ENCODE measurements at places on chromosomes 11 and 22. TPM values are rescaled to one million over a fixed set of nuclear protein-coding genes. Genes with fewer than 3 reads are reported as not detected.
A peak's percentile ranks its signal among the peaks of the same experiment; 100 is the strongest.

DNA sequence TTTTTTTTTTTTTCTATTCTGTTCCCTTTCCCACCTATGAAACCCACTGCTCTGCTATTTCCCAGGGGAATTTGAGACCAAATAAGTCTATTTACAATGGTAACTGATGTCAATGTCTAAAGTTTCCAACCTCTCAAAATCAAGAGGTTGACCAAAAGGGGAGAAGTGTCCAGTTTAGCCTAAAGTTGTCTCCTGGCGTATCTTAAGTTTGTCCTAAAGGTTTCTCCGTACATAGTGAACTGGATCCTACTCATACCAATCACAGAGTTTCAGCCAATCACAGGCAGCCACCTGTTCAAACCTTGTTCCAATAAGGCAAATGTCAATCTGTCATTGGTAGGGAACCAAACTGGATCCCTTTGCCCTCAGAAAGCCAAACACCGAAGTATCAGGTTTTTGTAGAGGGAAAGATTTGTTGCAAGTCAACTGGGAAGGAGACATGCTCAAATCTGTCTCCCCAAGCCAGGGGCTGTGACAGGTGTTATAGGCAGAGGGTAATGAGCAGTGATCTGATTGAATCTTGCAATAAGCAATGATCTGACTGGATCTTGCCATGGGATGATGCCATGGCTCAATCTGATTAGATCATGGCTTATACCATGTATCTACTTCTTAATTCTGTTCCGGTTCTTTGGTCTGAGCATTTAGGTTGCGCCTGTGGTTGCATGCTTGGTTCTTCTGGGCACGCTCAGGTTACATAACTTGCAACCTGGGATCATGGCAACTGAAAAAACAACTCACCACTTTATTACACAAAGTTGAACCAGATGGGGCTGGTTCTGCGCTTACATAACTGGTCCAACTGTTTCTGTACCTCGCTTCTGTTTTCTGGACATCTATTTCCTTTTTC lies 1.1 kb upstream of the VPS37C start:
- DNase-seq, result no peak

DNA sequence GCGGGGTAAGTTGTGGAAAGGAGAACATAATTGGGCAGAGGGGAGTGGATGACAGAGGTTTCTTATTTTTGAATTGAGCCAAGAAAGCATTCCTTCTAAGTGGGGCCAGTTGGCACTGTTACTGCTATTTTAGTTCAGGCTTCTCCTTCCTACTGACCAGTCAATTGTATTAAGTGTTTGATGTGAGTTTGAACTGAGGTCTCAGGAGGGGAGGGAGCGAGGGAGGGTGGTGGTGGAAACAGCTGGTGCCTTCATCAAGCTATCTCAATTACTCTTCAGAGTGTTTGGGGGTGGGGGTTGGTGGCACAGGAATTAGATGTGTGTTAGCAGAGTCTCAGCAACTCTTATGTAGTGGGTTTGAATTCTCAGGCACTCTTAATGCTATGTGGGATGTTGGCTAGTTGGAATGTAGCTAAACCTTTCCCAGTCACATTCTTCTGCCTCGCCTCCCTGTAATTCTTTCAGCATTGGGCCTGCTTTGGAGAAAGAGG lies 14.5 kb downstream of the CTNND1 start:
- DNase-seq, result no peak

- DNase-seq, result no peak
Measured at GRCh38 chr22:37454857-37455686, 27.8 kb upstream of the ELFN2 start.

The ROM1 gene
- total RNA-seq, result 3.8 TPM

The CEP126 gene
- total RNA-seq, result 7.4 TPM

GRCh38 chr11:108466405-108466804 lies 924 bp downstream of the C11orf65 start:
- peak; percentile 28 for DNase-seq

The TSPAN4 gene
- 24.7 TPM for total RNA-seq

The SYCE3 gene
- not detected for total RNA-seq

- no peak for DNase-seq
Measured at GRCh38 chr22:19727310-19728150, 4.2 kb downstream of the GP1BB start.

The LAYN gene
- total RNA-seq, result 2.7 TPM

The SMC1B gene
- total RNA-seq, result not detected

The FOLR1 gene
- total RNA-seq, result not detected

- no peak for DNase-seq
Measured at GRCh38 chr11:124301548-124301947, 12.2 kb downstream of the OR8D1 start.

The GVQW3 gene
- 3.5 TPM for total RNA-seq

DNA sequence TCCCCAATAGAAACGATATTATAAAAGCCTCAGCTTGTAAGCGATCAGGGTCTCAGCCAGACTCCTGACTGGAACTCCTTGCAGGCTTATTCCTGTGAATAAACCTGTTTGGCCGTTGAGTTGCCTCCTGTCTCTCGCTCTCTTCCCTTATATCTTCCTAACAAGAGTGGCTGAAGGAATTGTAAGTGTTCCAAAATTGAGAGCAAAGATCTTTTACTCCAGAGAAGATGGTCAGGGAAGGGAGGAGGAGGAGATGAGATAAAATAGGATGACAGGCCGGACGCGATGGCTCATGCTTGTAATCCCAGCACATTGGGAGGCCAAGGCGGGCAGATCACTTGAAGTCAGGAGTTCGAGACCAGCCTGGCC lies 1.2 kb upstream of the SLC37A4 start:
- no peak for DNase-seq

GRCh38 chr11:74846770-74847169 lies 98.1 kb downstream of the RNF169 start:
- no peak for DNase-seq

GRCh38 chr11:26700574-26701235 lies 21.2 kb downstream of the SLC5A12 start:
- no peak for DNase-seq

- DNase-seq, result no peak
Measured at GRCh38 chr11:43942662-43943371, 380 bp downstream of the C11orf96 start.

GRCh38 chr22:24106385-24107381 lies 74.6 kb upstream of the SUSD2 start:
- no peak for DNase-seq

DNA sequence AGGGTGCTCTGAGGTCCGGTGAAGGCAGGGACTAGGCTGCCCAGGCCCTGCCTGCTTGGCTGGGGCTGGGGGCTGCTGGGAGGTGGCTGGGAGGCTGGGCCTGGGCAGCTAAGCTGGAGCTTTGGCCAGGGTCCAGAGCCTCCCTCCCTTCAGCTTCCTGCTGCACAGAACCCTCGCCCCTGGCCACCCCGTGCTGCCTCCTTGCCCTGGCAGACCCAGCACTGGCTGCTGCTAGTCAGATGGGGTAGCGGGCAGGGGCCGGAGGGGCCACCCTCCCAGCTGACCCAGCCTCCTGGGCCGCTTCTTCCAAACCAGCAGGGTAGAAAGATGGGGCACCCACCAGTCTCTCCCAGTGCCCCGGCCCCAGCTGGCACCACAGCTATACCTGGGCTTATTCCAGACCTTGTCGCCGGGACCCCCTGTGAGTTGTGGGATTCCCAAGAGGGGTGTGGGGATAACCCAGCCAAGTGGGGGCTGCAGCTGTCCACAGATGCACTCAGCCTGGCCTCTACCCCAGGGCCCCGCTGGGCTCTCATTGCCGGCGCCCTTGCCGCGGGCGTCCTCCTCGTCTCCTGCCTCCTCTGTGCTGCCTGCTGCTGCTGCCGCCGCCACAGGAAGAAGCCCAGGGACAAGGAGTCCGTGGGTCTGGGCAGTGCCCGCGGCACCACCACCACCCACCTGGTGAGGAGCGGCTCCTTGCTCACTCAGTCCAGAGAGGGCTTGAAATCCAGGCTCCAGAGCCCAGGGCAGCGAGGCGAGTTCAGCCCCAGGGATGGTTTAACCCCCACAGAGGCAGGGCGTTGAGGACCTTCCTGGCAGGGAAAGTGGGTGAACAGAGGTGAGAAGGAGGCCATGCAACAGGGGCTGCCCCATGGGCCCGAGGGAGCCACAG lies at the start of gene SYT8:
Gene SYT8 (plus strand): TSS at position 212 of the 892 bp plus-strand sequence. CDS start 116 bp downstream, at position 328.
- peak; percentile 71 for DNase-seq

DNA sequence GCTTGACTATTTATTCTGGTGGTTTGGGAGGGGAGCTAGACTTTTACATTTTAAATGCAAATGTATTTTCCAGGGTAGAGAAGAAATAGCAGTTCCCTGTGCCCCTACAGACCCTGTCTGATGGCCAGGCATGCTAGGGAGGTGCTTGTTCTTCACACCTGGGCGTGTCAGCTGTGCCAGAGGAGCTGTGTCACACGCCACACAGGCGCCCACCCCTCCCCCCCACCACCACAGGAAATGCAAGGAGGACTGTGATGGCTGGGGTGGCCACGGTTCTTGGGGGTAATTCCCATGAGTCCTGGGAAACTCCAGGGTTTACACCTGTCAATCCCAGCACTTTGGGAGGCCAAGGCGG lies 82.2 kb downstream of the FLI1 start:
- DNase-seq, result no peak

- no peak for DNase-seq
Measured at GRCh38 chr11:119861160-119861559, 132.2 kb upstream of the NECTIN1 start.

GRCh38 chr11:42901084-42901483 lies 410.7 kb upstream of the API5 start:
- DNase-seq, result no peak

DNA sequence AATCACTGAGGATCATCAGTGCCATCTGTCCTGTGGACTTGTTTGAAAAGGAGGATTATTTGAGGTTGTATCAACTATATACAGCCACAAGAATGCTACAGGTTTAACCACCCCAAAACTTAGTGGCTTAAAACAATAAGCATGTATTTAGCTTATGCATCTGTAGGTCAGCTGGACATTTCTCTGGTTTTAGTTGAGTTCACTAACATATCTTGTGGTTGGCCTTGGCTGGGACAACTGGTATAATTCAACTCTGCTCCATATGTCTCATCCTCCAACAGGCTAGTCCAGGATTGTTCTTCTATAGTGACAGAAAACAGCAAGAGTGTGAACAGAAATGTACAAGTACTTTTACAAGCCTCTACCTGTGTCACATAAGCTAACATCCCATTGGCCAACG lies 49.9 kb upstream of the SOX6 start:
- DNase-seq, result no peak

DNA sequence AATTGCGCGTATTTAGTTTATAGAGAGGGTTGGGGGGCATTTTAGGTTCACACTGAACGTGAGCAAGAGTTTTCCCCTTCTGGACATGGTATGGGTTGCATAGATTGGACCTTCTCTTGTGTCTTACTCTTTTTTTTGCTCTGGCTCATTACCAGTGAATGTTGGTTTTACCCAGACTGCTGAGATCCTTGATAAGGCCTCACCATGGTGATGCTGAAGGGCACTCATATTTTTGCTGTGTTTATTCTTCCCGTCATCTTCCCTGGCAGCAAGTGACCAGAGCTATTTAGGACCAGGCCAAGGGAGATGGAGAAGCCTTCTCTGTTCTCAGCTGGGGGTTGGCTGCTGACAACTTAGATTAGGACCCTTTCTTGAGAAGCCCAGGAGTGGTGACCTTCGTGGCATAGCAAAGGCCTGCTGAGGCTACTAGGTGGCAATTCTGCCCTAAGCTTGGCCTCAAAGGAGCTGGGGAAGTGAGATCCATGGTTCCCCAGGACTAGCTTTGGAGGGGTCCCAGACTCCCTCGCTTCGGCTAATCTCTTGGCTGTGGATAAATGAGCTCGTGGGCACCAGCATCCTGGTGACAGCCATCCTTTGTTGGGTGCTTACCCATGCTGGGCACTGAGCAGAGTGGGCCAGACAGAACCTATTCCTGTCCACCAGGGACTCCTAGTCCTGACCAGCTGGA lies 47.3 kb downstream of the GRIK4 start:
- DNase-seq, result no peak

GRCh38 chr22:33357981-33358399 lies 299.8 kb upstream of the SYN3 start:
- no peak for DNase-seq

DNA sequence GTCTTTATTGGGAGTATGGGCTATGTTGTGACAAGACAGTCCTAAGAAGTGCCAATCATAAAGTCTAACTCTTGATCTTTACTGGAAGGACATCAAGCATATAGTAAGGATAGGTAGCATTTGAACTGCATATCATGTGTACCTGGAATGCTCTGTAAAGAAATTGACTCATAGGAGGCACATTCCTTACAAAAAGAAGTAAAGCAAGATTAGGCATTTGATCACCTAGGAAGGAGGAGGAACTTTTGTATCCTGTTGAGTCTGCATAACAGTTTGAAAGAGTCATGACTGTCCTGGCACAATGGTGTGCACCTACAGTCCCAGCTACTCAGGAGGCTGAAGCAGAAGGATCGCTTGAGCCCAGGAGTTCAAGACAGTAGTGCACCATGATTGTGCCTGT lies 42.2 kb upstream of the DNAJB7 start:
- DNase-seq, result no peak

The SLC16A8 gene
- total RNA-seq, result not detected

The OAF gene
- 96.4 TPM for total RNA-seq

- DNase-seq, result no peak
Measured at GRCh38 chr11:60991457-60991856, 20.0 kb downstream of the CD6 start.

The BLID gene
- not detected for total RNA-seq

The KRTAP5-8 gene
- total RNA-seq, result not detected

DNA sequence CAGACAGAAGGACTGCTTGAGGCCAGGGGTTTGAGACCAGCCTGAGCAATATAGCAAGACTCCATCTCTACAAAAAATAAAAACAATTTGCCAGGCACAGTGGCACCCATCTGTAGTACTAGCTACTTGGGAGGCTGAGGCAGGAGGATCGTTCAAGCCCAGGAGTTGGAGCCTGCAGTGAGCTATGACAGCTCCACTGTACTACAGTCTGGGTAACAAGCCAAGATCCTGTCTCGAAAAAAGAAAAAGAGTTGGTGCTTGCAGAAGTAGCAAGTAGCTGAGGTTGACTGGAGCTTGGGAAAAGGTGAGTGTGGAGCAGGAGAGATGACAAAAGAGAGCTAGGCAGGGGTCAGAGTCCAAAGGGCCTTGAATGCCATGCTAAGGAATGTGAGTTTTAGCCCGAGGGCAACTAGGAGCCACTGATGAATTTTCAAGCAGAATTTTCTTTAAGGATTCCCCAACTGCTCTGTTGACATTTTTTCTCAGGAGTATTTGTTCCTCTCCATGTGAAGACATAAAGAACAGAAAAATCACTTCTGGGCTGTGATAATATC lies 3.1 kb downstream of the AP1B1 start:
- DNase-seq, result no peak

The TTC28 gene
- 13.2 TPM for total RNA-seq

The OR10D3 gene
- not detected for total RNA-seq
